ENCODE measurements at places on chromosomes 16 and 17.

DNA sequence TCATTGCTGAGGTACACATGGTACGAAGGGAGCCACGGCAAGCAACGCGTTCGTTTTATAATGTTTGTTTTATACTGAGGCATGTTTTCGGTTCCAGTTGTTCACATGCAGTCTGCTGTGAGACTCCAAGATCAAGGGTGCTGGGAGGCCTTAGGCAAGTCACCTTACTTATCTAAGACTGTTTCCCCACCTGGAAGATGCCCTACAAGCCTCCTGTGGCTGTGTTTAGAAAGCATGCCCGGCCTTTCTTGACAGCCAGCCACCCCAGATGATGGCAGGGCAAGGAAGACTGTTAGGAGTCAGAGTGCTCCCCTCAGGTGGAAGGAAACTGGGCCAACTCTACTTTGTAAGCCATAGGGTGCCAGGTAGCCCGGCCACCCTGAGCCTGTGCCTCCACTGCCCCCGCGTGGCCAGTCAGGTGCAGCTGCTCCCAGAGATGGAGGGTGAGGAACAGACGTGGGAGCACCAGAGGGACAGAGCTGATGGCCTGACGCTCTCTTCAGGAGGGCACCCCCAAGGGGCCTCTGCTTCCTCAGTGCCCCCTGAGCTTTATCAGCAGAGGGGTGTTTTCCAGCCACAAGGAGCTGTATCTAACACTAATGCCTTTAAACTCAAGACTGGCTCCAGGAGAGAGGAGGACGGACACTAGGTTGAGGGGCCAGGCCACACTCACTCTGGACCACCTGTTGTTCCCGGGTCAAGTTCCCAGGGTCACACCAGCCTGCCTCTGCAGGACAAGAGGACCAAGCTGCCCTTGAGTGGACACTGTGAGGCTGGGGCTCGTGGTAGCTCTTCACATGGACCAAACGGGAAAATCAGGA is 5.4 kb downstream of the NAT9 start:
- DNase-seq, result peak; percentile 74

- no peak for DNase-seq
Observed at GRCh38 chr17:40175928-40176753, 1.1 kb upstream of the RAPGEFL1 start.

GRCh38 chr16:81445143-81445961 is 744 bp downstream of the CMIP start:
- DNase-seq, result peak; percentile 57

GRCh38 chr16:86768228-86768791 is 190.0 kb downstream of the FOXL1 start:
- DNase-seq, result no peak

GRCh38 chr16:79797486-79797885 is 196.9 kb upstream of the MAF start:
- DNase-seq, result no peak

DNA sequence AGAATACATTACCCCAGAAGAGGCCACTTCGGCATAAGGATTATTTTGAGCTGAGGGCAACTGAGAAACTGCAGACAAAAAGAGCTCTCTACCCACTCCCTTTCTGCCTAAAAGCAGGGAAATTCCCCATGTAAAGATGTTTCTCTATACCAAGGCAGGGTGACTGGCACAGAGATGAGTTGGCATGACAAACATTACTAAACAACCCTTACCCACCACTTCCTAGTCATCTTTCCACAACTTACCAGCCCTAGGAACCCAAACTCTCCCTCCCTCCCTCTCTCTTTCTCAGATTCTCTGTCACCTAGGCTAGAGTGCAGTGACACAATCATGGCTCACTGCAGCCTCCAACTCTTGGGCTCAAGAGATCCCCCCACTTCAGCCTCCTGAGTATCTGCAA is 68.6 kb downstream of the EMP2 start:
- DNase-seq, result peak; percentile 14

DNA sequence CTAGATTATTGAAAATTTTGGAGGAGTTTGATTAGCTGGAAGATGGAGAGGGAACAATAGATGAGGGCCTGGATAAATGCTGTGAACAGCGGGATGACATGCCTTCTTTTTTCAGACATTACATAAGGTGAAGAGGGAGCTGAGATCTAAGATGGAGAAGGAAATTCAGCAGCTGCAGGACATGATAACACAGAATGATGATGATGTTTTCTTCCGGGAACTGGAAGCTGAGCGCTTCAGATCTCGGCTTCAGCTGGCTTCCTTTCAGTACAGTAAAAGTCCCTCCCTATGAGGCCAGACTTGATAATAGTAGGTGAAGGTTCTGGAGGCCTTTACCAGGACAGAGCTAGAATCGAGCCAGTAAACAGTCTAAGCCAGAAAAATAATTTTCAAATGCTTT is 30.7 kb downstream of the CEP95 start:
- no peak for DNase-seq

DNA sequence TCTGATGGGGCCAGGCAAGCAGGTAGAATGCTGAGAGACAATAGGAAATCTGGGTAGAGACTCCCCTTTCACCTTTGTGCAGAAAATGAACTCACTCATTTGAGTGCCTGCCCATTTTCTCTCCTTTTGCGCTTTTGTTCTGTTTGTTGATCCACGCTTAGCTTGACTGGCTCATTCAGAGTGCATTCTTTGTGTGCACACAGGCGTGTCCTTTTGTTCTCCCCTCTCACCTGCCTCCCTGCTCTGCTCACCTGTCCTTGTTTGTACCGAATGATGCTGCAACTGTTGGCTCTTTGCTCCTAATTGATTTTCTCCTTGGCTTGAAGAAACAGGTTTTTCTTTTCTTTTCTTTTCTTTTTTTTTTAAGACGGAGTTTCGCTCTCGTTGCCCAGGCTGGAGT is 15.8 kb downstream of the PGS1 start:
- DNase-seq, result no peak

GRCh38 chr16:4317532-4318450 is 1.9 kb downstream of the GLIS2 start:
- DNase-seq, result no peak

DNA sequence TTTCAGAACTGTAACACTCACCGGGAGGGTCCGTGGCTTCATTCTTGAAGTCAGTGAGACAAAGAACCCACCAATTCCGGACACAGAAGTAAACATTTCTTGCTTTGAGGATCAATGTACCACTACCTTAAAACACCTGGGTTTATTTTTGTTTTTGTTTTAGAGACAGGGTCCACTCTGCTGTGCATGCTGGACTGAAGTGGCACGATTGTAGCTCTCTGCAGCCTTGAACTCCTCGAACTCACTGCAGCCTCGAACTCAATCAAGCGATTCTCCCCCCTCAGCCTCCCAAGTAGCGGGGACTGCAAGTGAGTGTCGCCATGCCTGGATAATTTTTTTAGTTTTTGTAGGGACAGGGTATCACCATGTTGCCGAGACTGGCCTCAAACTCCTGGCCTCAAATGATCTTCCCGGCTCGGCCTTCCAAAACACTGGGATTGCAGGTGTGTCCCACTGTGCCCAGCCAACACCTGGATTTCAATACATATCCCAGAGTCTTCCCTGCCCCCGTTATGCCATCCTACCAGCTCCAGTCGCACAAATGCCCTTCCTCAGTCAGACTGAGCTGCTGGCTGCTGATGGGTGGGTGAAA is 13.0 kb upstream of the CES4A start:
- DNase-seq, result no peak

DNA sequence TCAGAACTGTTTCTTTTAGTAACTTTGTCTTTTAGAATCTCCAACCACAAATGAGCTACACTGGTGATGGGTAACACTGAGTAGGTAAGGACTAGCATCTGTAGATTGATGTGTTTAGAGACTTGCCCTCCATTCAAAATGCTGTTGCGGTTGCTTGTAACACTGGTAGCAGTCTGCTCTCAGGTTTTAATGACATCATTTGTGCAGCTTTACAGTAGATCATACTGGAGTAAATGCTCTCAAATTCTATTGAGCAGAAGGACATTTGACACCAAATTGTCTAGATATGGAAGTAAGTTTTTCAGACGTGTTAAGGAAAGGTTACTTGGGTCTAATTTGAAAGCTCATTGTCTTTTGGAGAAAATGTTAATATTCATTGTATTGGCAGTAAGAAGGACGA is 98.8 kb downstream of the NLK start:
- DNase-seq, result no peak

DNA sequence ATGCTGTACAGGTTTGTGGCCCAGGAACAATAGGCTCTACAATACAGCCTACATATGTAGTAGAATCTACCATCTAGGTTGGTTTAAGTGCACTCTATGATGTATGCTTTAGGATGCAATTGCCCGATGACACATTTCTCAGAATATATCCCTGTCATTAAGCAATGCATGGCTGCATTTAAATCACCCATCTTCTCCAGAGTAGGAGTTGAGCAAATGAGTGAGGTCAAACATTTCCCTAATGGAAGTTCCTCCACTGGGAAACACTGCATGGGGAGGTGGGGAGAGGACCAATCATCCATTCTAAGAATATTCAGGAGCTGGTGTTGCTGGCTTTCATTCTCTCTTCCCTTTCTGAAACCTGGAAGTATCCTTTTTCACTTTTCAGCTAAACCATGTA is 2.0 kb upstream of the PCTP start:
- no peak for DNase-seq

DNA sequence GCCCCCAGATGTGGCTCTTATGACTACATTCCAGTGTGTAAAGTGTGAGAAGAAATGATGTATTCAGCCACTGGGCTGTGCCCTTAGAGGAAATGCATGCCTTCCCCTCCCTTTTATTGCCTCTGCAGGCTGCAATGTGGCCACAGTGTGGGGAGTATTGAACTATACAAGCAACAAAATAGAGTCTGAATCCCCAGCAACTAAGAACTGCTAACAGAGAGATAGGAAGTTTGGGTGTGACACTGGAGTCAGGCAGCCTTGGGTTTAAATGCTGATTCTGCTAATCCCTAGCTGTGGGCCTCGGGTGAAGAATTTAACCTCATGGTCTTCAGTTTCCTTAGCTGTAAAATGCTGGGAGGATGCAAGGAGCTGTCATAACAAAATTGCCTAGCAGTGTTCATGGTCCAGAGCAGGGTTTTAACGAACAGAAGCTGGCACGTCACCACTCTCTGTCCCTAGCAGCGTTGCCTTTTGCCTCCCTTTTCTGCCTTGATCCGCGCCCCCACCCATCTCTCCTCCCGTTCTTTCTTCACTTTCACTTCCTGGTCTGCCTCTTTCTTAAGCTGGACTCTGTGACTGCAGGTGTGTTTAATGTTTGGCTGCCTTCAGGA is 50.3 kb downstream of the KPNA2 start:
- peak; percentile 36 for DNase-seq

GRCh38 chr17:63075969-63076368 is 109.9 kb downstream of the TANC2 start:
- peak; percentile 3 for DNase-seq

GRCh38 chr16:1612320-1613111 is at the start of gene CRAMP1:
TSS of gene CRAMP1 (plus strand) at chr16:1612360. CDS start at chr16:1614640, 2,280 bp downstream.
- peak; percentile 18 for DNase-seq

DNA sequence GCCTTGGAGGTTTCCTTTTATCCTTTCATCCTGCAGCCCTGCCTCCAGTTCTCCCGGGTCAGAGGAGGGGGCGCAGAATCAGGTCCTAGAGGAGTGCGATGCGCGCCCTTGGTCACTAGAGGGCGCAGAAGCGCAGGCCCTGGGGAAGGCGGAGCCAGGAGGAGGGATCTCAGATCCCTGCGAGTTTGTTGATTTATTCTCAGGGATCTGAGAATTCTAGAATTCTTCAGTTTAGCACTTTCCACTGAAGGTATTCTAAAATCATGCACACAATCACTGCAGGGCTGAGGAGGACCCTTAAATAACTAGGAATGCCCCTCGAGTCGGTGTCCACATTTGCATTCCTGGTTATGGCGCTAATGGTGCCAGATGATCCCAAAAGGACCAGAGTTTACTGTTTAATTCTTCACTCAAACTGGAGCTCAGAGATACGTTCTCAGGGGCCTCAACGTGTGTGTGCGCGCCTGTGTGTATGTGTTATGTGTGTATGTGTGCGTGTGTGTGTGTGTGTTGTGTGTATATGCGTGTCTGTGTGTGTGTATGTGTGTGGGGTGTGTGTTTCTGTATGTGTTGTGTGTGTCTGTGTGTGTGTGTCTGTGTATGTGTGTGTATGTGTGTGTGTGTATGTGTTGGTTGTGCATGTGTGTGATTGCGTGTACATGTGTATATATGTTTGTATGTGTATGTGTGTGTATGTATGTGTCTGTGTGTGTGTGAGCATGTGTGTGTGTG is 6.9 kb upstream of the ELAC2 start:
- DNase-seq, result peak; percentile 65

GRCh38 chr16:19068237-19068815 is 912 bp downstream of the COQ7 start:
- no peak for DNase-seq

DNA sequence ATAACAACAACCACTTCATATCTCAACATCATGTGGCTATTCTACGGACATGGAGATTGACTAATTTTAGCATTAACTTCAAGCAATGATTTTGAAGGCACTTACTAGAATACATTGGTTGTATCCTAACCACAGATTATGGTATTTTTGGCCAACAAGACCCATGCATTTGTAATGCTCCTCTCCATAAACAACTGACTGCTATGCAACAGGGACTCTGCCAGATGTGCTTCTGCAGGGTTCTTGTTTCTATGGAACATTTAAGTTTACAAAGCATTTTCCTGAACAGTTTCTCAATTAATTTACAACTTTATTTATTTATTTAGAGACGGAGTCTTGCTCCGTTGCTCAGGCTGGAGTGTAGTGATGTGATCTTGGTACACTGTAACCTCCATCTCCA is 178.0 kb downstream of the PARN start:
- no peak for DNase-seq

- no peak for DNase-seq
Observed at GRCh38 chr16:23134274-23134673, 15.0 kb downstream of the USP31 start.

DNA sequence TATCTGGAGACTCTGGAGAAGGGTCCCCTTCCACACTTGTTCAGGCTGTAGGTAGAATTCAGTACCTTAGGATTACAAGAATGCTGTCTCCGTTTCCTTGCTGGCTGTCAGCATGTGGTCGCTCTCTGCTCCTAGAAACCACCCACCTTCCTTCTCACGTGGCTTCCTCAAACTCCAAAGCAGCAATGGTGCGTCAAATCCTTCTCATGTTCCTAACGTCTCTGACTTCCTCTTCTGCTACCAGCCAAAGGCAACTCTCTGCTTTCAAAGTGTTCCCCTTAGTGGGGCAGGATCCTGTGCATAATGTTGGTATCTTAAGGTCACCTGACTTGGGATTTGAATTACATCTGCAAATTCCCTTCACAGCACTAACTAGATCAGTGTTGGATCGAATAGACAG is 30.9 kb upstream of the DYNLRB2 start:
- DNase-seq, result no peak

GRCh38 chr16:54715011-54715410 is 215.7 kb upstream of the IRX5 start:
- no peak for DNase-seq

DNA sequence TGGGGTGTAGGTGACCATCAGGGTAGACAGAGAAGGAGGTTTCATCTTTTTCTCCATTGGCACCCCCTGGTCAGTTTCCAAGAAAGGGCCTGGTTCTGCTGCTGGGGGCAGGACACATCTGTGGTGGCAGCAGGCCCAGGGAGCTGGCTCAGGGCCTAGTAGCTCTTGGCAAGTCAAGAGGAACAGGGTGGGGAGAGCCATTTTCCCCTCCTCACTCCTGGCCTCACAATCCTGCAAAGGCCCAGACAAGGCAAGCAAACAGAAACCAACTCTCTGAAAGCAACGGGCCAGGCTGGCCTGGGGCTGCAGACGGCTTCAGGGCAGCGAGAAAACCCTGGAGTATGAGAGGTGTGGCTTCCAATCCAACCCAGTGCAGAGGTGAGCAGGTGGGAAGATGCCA is 192.9 kb upstream of the DYNLRB2 start:
- DNase-seq, result no peak

- DNase-seq, result no peak
Observed at GRCh38 chr16:54545854-54546511, 259.4 kb upstream of the IRX3 start.

All from GM12865 (cell line).